Activated T-cell treated with anti-CD3 and anti-CD28 coated beads for 4 hours (primary cell): ENCODE measurements at places on chromosomes 2 and 18.

DNA sequence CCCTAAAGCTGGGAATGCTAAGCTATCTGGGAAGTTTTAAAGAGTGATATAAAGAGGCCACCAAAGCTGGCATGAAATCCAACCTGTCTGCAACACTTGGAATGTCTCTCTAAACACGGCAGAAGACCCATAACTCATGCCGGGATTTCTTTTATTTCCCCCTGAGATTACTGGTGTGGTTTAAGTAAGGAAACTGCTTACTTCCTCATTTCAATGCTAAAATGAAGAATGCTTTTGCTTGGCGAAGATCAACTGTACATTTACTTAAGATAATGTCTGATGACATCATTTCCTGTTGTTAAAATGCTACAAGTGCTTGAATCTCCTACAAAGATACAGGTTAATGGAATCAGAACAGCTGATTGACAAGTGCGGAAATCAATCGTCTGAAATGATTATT lies 353.8 kb upstream of the SALL3 start:
- no peak for DNase-seq

DNA sequence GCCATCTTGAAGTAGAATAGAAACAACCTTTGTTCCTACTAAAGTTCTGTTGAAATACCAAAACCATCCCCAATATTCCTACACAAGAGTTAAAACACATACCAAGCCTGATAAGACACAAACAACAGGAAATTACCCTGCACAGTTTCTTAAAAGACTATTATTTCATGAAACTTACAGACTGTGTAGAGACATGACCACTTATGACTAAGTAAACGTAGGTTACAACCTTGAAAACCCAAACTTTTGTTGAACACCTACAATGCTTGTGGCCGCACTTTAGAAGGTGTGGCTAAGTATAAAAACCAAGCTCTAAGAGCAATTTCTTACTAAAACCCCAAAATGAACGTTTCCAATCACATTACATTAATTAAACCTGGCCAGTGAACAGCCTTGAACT lies 2.0 kb downstream of the SMAD2 start:
- DNase-seq, result no peak

GRCh38 chr2:238165288-238165921 lies 6.6 kb downstream of the ERFE start:
- DNase-seq, result no peak

- DNase-seq, result no peak
Observed at GRCh38 chr18:3447068-3447894, 2.7 kb upstream of the TGIF1 start.

GRCh38 chr2:12211326-12212175 lies 465.1 kb downstream of the LPIN1 start:
- no peak for DNase-seq

GRCh38 chr2:135796606-135797005 lies 40.4 kb downstream of the LCT start:
- no peak for DNase-seq

GRCh38 chr2:67982956-67983355 lies 79.8 kb downstream of the C1D start:
- DNase-seq, result no peak

DNA sequence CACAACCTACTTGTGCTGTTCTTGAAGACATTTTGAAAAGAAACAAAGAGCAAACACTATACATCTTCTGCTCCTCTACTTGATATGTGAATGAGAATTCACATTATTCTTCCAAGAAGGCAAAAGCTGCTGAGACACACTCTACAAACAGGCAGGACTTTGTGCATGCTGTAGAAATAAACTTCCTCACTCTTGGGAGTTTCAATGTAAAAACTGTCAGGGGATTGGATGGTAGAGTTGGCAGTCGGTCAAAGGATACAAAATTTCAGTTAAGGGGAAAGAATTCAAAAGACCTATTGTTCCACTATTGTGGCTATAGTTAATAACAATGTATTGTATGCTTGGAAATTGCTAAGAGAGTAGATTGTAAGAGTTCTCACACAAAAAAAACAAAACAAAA lies 196.3 kb downstream of the MC4R start:
- no peak for DNase-seq

- DNase-seq, result peak; percentile 40
Observed at GRCh38 chr2:151637271-151637781, 97.0 kb downstream of the NEB start.

GRCh38 chr18:55012008-55012407 lies 52.7 kb upstream of the CCDC68 start:
- DNase-seq, result no peak

- no peak for DNase-seq
Observed at GRCh38 chr18:62999921-63000320, 284.6 kb downstream of the PHLPP1 start.

- no peak for DNase-seq
Observed at GRCh38 chr2:107785756-107786155, 40.9 kb upstream of the RGPD4 start.

DNA sequence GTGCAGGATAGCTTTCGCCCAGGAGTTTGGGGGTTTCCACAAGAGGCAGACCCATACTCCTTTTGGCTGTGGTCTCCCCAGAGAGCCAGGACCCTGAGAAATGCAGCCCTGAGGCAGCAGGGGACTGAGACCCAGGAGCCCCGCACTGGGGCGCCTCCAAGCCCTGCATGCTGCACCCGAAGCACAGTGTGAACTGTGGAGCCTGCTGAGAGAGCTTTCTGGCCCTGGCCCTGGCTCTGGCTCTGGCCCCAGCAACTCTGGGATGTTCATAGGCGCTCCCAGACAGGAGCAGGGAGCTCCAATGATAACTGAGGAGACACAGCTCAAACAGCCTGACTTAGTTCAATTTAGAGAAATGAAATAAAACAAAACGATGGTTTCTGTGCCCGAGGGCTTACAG lies 96.4 kb upstream of the TEX51 start:
- DNase-seq, result no peak

DNA sequence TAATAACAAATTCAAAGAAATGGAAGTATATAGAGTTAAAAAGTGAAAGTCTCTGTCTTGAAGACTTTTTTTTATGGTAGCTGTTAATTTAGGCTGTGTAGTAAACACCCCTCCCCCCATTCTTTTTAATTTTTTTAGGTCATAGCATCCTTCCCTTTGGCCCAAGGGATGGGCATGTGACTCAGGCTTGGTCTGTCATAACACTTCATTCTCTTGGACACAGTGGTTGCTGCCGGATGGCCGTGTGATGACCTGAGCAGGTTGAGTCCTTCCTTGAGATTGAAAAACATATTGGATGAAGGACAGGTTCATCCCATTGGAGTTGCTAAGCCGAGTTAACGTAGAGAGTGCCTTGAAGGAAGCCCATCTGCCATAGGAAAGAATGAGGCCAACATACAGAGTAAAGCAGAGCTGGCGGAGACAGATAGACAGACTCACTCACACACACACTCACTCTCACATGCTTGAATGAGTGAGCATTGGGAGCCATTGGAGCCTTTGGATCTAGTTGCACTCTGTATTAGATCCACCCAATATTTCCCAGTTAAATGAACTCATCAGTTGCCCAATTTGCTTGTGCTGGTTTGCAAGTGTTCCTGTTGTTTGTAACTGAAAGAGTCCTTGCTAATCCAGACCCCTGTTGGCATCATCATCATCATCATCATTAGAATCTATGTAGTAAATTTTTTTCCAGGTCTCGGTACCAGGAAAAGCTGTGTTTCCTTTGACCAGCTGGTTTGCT lies 14.7 kb downstream of the NCOA1 start:
- DNase-seq, result no peak

GRCh38 chr2:11743846-11744553 lies 2.4 kb upstream of the LPIN1 start:
- DNase-seq, result peak; percentile 53

GRCh38 chr2:206873423-206873822 lies 65.9 kb upstream of the CPO start:
- no peak for DNase-seq

DNA sequence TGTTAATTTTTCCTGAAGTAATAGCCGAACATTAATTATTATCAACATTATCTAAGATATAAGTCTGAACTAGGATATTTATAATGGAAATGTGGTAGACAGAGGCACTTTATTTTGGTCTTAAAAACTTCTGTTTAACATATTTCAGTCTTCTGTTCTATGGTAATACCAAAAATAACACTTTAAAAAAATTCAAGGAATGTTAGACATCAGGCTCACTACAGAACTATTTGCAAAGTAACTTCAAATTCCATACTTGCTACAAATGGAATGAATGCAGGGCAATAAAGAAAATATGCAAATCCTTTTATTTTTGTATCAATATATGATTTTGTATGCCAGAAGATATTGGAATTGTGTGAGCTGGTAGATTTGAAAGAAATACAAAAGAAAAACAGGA lies 345.5 kb upstream of the DSEL start:
- no peak for DNase-seq

- DNase-seq, result no peak
Observed at GRCh38 chr2:140344838-140345237, 1564.6 kb upstream of the NXPH2 start.

GRCh38 chr2:179521944-179522343 lies 257.3 kb upstream of the SESTD1 start:
- DNase-seq, result no peak

- no peak for DNase-seq
Observed at GRCh38 chr2:29829841-29830240, 91.5 kb downstream of the ALK start.

DNA sequence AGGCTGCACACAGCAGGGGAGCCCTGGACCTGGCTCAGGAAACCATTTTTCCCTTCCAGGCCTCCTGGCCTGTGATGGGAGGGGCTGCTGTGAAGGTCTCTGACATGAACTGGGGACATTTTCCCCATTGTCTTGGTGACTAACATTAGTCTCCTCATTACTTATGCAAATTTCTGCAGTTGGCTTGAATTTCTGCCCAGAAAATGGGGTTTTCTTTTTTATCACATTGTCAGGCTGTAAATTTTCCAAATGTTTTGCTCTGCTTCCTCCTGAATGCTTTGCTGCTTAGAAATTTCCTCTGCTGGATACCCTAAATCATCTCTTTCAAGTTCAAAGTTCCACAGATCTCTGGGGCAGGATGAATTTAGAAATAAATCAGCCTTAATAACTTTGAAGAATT lies 78.2 kb downstream of the EHBP1 start:
- DNase-seq, result no peak

- DNase-seq, result peak; percentile 29
Observed at GRCh38 chr2:30208453-30208852, 22.9 kb upstream of the LBH start.

DNA sequence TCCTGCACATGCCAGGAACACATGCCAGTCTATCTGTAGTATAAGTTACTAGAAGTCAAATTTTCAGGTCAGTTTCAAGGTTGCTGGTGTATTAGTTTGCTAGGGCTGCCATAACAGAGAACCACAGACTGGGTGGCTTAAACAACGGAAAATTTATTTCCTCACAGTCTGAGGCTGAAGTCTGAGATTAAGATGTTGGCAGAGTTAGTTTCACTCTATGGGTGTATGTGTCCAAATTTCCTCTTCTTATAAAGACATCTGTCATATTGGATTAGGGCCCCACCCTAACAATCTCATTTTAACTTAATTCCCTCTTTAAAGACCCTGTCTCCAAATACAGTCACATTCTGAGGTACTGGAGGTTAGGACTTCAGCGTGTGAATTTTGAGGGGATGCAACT lies 26.5 kb downstream of the B3GNT7 start:
- DNase-seq, result no peak

DNA sequence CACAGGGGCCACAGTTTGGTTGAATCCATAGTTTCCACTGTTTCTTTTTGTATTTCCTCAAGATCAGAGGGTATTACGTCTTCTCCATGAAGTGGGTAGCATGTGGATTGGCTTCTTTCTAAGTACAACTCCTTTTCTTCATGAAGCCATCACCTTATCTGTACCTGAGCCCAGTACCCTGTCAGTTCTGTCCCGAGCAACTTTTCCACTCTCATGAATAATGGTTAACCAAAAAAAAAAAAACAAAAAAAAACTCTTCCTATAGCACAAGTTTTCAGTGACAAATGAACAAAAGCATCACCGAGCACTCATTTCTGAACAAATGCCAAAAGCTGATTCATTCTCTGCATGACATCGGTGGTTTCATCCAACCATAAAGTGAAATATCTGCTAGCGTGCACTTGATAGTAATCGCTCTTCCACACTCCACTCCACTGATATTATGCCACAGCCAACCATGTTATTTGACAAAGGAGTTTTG lies 53.0 kb upstream of the CCDC150 start:
- DNase-seq, result no peak

- no peak for DNase-seq
Observed at GRCh38 chr2:207241198-207241597, 75.5 kb upstream of the KLF7 start.

GRCh38 chr2:218282173-218282991 lies 9.9 kb downstream of the TMBIM1 start:
- DNase-seq, result no peak

DNA sequence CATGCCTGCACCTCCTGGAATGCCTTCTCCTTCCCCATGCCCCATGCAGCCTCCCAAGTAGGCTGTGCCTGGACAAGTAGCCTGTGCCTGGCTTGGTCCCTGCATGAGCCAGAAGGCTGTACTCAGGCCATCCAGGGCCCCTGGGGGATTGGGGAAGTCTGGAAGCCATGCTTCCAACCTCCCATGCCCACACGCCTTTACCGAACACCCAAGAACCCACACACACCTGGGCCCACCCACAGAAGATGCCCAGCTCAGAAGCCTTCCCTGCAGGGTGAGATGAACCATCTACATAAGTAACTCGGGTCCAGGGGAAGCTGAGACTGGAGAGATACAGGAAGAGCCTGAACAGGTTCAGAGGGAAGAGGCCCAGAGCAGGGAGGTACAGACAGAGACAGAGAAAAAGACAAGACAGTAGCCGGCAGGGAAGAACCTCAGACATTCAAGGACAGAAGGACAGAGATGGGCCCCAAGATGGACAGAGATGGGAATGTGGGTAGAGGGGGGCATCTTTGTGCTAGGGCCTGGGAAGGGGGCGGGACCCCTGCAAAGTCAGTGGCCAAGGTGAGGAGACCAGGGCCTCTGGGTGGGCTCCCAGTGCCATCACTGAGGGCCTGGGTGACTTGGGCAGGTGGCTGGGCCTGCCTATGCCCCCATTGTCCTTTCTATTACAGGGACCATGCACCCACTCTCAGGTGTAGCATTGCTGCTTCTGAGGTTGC lies 4.3 kb downstream of the BIN1 start:
- DNase-seq, result no peak

DNA sequence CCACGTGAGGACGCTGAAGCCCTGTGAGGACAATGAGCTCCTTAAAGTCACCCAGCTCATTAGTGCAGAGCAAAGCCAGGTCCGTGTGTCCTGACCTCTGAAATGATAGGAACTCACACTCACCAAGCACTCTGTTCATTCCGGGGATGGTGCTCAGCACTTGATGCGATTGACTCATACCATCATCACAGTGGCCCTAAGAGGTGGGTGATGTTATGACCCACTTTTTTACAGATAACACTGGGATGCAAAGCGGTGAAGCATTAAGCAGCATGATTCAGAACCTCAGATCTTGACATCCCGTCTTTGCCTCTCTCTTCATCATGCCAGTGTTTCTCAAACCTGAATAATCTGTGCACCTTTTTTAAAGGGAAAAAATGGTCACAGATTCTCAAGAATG lies 234.8 kb downstream of the ALPK2 start:
- DNase-seq, result no peak

DNA sequence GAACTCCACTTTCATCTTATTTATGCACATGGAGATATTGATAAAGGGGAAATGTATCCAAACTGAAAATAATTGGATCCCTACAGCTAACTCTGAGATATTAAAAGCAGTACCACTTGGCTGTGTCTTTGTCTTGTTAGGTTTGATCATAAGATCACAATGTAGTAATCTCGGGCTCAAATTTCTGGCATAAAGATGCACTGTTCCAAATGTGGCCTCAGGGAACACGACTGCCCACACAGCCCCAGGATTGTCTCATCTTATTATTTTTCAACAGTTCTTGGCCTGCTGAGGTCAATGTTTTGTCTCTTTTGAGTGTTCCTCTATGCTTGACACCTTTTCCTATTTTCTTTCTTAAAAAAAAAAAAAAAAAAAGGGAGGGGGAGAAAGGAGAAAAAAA lies 114.1 kb downstream of the GBX2 start:
- DNase-seq, result no peak
